T-helper 17 cell (primary cell): ENCODE measurements at places on chromosomes 4 and X. TPM values are rescaled to one million over a fixed set of nuclear protein-coding genes. Genes with fewer than 3 reads are reported as not detected.

The TRPC5OS gene
- total RNA-seq, result not detected

The FAM53A gene
- 2.4 TPM for total RNA-seq

The FGFBP1 gene
- total RNA-seq, result not detected

The TMPRSS11E gene
- not detected for total RNA-seq

The ZNF280C gene
- total RNA-seq, result 5.2 TPM

The VSIG1 gene
- 32.6 TPM for total RNA-seq

The FAM236D gene
- not detected for total RNA-seq

The GPC3 gene
- 0.20 TPM for total RNA-seq

The TMEM31 gene
- total RNA-seq, result not detected

- peaks cover 36% of the 10 kb centered on the region for H3K4me1 ChIP-seq
- no peak overlapping the region for H3K4me3 ChIP-seq
- no peak overlapping the region for H3K27ac ChIP-seq
- no peak for DNase-seq
- H3K36me3 ChIP-seq, result no peaks in the 10 kb centered on the region
Measured at GRCh38 chr4:48692897-48693296, 87.2 kb downstream of the FRYL start.

GRCh38 chr4:121255986-121256750, 92.0 kb upstream of the TNIP3 start:
- H3K27me3 ChIP-seq, result no peaks in the 10 kb centered on the region
- no peak for DNase-seq
- H3K27ac ChIP-seq, result peak overlapping the region; percentile 1
- peaks cover 41% of the 10 kb centered on the region for H3K4me1 ChIP-seq
- H3K36me3 ChIP-seq, result no peaks in the 10 kb centered on the region

- no peak overlapping the region for H3K27ac ChIP-seq
- no peaks in the 10 kb centered on the region for H3K4me1 ChIP-seq
- no peak for DNase-seq
- no peaks in the 10 kb centered on the region for H3K36me3 ChIP-seq
Measured at GRCh38 chr4:160299608-160300007, 1196.7 kb downstream of the RAPGEF2 start.

DNA sequence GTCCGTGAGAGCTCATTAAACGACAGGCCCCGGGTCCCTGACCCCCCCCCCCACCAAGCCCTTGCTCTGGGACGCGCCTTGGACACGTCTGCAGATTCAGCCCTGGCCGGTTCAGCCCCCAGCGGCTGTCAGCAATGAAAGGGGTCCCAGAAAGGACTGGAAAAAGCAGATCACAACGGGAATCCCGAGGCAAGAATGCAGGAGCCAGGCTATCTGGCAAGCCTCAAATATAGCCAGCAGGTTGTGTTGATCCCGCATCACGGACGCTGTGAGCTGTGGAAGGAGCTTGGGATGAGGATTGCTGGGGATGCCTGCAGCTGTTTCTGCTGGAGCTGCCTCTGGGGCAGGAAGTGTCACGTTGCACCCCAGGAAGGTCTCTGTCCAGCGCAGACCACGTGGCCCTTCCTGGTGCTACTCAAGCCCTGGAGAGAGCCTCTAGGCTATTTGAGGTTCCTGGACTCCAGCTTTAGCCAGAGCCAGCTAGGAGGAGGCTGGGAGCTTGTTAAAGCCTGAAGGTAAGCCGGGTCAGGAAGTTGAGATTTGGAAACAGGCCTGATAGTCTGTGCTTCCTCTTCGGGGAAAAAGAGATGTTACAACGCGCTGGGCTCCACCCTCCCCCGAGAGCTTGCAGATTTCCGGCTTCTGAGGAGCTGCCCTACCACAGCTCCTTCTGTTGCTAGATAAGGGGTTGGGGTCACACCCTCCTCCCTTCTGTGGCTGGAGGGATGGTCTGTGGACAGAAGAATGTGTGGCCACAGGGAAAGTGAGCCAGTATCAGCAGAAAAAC, 19.3 kb upstream of the CSF2RA start:
- H3K4me3 ChIP-seq, result peak overlapping the region; percentile 63
- no peaks in the 10 kb centered on the region for H3K36me3 ChIP-seq
- peaks cover 3% of the 10 kb centered on the region for H3K4me1 ChIP-seq
- no peak overlapping the region for H3K27ac ChIP-seq
- no peaks in the 10 kb centered on the region for H3K27me3 ChIP-seq

GRCh38 chr4:48047421-48047844, 30.9 kb downstream of the NIPAL1 start:
- DNase-seq, result peak; percentile 4
- no peaks in the 10 kb centered on the region for H3K36me3 ChIP-seq
- H3K27me3 ChIP-seq, result peaks cover 38% of the 10 kb centered on the region

- H3K4me3 ChIP-seq, result peak overlapping the region; percentile 75
- H3K27me3 ChIP-seq, result no peaks in the 10 kb centered on the region
- DNase-seq, result no peak
- no peaks in the 10 kb centered on the region for H3K36me3 ChIP-seq
Measured at GRCh38 chrX:9339603-9340491, 125.0 kb upstream of the TBL1X start.

DNA sequence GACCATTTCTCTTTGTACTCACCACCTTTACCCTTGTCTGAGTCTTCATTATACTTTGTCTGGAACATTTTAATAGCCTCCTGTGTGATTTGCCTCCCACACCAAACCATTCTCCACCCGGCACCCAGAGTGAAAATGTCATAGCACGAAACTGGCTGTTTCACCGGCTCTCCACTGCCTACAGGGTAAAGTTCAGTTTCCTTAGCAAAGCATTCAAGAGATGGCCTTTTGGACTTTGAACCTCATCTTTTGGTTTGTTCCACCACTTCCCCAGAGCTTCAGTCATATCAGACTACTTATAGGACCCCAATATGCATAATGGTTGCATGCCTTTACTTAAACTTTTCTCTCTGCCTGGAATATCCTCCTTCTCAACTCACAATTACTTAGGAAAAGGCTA, 38.3 kb downstream of the RAP2C start:
- H3K36me3 ChIP-seq, result no peaks in the 10 kb centered on the region
- no peaks in the 10 kb centered on the region for H3K4me1 ChIP-seq
- no peak for DNase-seq
- H3K4me3 ChIP-seq, result no peak overlapping the region

DNA sequence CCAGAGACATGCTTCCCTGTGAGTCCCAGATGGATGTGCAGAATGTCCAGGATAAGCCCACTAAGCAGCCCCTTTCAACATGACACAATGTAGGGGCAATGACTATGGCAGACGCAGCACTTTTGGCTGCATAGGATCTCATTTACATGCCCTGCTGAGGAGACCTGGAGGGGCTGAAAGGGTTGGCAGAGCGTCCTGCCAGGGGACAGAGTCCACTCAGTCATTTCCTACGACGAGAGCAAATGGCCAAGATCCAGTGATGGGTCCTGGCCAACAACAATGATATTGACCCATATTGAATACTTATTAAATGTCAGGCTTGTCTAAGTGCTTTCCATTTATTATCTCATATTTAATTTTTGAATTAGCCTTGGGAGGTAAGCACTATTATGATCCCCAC, 41.4 kb downstream of the LGI2 start:
- H3K36me3 ChIP-seq, result no peaks in the 10 kb centered on the region
- H3K27ac ChIP-seq, result no peak overlapping the region
- no peak for DNase-seq
- no peaks in the 10 kb centered on the region for H3K4me1 ChIP-seq
- H3K27me3 ChIP-seq, result peaks cover 10% of the 10 kb centered on the region

GRCh38 chr4:184510401-184510800, 36.1 kb upstream of the IRF2 start:
- H3K36me3 ChIP-seq, result no peaks in the 10 kb centered on the region
- no peak overlapping the region for H3K27ac ChIP-seq
- no peak overlapping the region for H3K4me3 ChIP-seq

- H3K27ac ChIP-seq, result no peak overlapping the region
- H3K4me3 ChIP-seq, result no peak overlapping the region
- peaks cover 39% of the 10 kb centered on the region for H3K27me3 ChIP-seq
- DNase-seq, result no peak
Measured at GRCh38 chr4:10024303-10024702, 3.0 kb upstream of the SLC2A9 start.

GRCh38 chrX:22389556-22390179, 117.0 kb downstream of the CBLL2 start:
- H3K4me3 ChIP-seq, result no peak overlapping the region
- no peaks in the 10 kb centered on the region for H3K36me3 ChIP-seq
- H3K4me1 ChIP-seq, result no peaks in the 10 kb centered on the region

GRCh38 chr4:168101026-168101425, 8.7 kb downstream of the ANXA10 start:
- H3K36me3 ChIP-seq, result no peaks in the 10 kb centered on the region
- DNase-seq, result no peak
- no peak overlapping the region for H3K27ac ChIP-seq
- H3K27me3 ChIP-seq, result no peaks in the 10 kb centered on the region

DNA sequence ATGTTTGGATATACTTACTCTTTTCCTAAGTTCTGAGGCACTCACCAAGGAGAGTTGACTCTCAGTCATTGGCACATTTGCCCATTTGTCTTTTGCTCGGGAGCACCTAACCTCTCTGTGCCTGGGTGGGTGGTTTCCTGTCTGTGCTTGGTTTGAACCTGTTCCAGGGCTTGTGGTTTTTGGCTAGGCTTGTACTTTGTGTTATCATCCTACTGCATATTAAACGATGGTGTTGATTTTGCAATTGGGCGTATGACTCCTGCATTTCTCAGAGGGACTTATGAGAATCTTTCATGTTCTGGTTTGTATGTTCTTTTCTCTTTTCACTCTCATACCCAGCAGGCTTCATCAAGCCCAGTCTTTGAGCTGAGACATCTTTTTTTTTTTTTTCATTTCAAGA, 161.7 kb downstream of the BTC start:
- H3K4me3 ChIP-seq, result peak overlapping the region; percentile 66
- H3K4me1 ChIP-seq, result peaks cover 9% of the 10 kb centered on the region
- DNase-seq, result peak; percentile 11
- H3K27ac ChIP-seq, result no peak overlapping the region
- no peaks in the 10 kb centered on the region for H3K27me3 ChIP-seq

- no peaks in the 10 kb centered on the region for H3K27me3 ChIP-seq
- no peaks in the 10 kb centered on the region for H3K4me1 ChIP-seq
- no peak overlapping the region for H3K27ac ChIP-seq
- DNase-seq, result no peak
- no peak overlapping the region for H3K4me3 ChIP-seq
- H3K36me3 ChIP-seq, result no peaks in the 10 kb centered on the region
Measured at GRCh38 chr4:186392017-186392416, 126.0 kb downstream of the F11 start.

- no peak overlapping the region for H3K27ac ChIP-seq
- no peaks in the 10 kb centered on the region for H3K36me3 ChIP-seq
- DNase-seq, result no peak
- no peaks in the 10 kb centered on the region for H3K27me3 ChIP-seq
Measured at GRCh38 chrX:128518508-128518907, 466.3 kb upstream of the ACTRT1 start.

DNA sequence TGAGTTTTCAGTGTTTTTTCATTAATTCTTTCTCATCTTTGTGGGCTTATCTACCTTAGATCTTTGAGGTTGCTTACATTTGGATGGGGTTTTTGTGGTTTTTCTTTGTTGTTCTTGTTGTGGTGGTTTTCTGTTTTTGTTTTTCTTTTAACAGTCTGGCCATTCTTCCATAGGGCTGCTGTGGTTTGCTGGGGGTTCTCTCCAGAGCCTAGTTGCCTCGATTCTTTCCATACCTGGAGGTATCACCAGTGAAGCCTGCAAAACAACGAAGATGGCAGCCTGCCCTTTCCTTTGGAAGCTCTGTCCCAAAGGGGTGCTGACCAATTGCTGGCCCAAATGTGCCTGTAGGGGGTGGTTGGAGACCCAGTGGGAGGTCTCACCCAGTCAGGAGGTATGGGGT, 168.6 kb upstream of the CLNK start:
- H3K27ac ChIP-seq, result no peak overlapping the region
- no peaks in the 10 kb centered on the region for H3K27me3 ChIP-seq
- no peak overlapping the region for H3K4me3 ChIP-seq
- H3K36me3 ChIP-seq, result no peaks in the 10 kb centered on the region
- H3K4me1 ChIP-seq, result no peaks in the 10 kb centered on the region

- H3K27ac ChIP-seq, result no peak overlapping the region
- no peak for DNase-seq
- H3K27me3 ChIP-seq, result peaks cover 7% of the 10 kb centered on the region
- H3K36me3 ChIP-seq, result no peaks in the 10 kb centered on the region
- H3K4me3 ChIP-seq, result no peak overlapping the region
Measured at GRCh38 chr4:69830560-69831269, 29.2 kb downstream of the SULT1E1 start.

DNA sequence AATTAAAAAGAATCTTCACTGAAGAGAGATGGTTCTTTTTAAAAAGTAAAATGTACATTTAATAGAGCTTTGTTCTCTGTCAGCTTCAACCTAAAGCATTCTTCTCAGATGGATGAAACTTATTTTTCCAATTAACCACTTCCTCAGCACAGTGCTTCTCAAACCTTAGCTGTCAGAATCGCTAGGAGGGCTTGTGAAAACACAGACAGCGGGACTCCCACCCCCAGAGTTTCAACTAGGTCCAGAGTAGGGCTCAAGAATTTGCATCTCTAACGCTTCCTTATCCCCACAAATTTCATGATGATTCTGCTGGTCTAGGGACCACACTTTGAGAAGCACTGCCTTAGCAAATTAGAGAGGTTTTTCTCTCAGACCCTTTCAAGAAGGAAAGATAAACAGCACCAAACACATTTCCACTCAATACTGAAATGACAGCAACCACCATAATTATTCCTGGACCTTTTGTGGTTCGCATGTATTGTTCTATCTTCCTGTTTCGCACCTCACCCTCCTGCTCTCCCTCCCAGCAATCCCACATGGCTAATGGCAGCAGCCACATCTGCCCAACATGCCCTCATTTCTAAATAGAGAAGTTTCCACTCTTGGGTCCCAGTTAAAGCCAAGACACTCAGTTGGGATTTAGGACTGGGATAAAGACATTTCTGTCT, 73.2 kb downstream of the ZNF827 start:
- DNase-seq, result no peak
- H3K4me3 ChIP-seq, result no peak overlapping the region
- H3K4me1 ChIP-seq, result peaks cover 7% of the 10 kb centered on the region
- H3K27me3 ChIP-seq, result no peaks in the 10 kb centered on the region
- H3K36me3 ChIP-seq, result no peaks in the 10 kb centered on the region

GRCh38 chr4:153780876-153781275, 8.0 kb downstream of the SFRP2 start:
- no peak overlapping the region for H3K4me3 ChIP-seq
- H3K4me1 ChIP-seq, result no peaks in the 10 kb centered on the region
- H3K27ac ChIP-seq, result no peak overlapping the region
- H3K36me3 ChIP-seq, result no peaks in the 10 kb centered on the region
- DNase-seq, result no peak
- H3K27me3 ChIP-seq, result peaks cover 65% of the 10 kb centered on the region

DNA sequence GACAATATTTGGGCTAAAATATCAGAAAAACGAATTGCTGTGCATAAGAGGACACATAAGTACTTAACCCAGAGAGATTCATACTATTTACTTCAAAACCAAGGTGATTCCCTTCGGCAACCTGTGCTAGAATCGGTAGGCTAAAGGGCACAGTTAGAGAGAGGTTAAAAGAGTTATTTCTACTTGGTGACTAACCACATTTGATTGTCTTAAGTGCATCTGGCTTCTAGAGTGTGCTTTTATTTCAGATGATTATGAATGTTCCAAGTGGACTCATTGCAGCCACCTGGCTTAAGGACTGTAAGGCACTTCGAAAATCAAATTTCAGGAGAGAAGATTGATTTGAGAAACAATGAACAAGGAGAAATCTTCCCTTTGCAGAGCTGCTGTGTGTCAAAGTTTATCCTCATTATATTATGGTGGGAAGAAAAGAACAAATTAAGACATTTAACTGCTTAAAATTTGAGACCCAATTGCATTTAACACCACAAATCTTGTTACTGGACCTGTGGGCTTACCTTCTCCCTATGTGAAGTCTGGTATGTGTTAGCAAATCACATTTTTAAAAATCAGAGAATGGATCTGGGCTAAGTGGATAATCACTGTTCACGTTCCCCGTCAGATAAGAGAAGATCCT, 34.0 kb downstream of the PHOX2B start:
- no peaks in the 10 kb centered on the region for H3K36me3 ChIP-seq
- no peak overlapping the region for H3K4me3 ChIP-seq
- H3K4me1 ChIP-seq, result no peaks in the 10 kb centered on the region
- no peak overlapping the region for H3K27ac ChIP-seq
- no peak for DNase-seq
- H3K27me3 ChIP-seq, result peaks cover 8% of the 10 kb centered on the region
